Stimulated activated CD4-positive, alpha-beta T cell treated with anti-CD3 and anti-CD28 coated beads, Interleukin-1b, Interleukin-23, amount 100 ng/mL, for 48 hours (primary cell): ENCODE measurements at places on chromosomes 7 and 10.

- DNase-seq: no peak
Measured at GRCh38 chr10:34956756-34957155, 133.4 kb downstream of the CUL2 start.

- no peak for DNase-seq
Measured at GRCh38 chr10:17805330-17805729, 3.8 kb upstream of the MRC1 start.

- no peak for DNase-seq
Measured at GRCh38 chr10:11532306-11532705, 79.1 kb downstream of the USP6NL start.

DNA sequence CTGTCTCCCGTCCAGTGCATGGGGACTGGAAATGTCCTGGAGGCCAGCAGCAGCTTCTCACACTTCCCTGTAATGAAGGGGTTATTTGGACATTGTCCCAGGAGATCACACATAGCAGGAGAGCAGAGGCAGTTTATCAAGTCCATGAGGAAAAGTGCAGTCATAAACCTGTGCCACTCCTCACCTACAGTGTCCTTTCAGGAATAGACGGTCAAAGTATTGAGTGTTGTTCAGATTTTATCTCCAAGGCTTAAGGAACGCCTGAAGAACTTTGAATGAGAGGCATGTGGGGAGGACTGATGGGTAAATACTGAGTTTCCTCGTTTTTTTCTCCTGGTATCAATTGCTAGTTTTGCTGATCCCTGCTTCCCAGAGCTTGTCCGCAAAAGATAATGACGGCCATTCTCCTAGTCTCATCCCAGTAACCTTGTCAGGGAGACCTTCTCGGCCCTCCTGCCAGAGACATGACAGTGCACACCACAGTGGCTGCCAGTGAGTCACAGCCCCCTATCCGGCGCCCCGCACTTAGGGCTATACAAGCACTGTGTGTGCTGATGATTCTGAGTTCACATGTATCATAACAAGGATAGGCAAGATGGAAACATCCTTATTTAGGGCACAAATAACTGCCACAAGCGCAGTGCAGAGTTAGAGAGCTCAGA lies 495.5 kb upstream of the MGMT start:
- DNase-seq: no peak

DNA sequence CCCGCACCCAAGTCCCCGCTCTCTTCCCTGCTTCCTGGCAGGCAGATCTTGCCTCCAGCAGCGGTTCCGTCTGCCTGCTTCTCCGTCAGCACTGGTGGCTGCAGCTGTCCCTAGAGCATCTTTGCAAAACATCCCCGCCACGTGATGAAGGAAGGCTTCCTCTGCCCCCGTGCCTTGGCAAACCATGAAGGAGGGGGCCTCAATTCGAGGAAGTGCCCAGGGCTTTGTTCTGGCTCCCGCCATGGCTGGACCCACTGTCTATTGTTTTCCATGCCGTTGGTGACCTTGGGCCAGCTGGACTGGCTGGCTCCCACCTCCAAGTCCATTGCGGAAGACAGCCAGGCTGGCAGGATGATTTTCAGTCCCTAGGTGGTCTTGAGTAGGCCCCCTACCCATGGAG lies 13.2 kb upstream of the AQP1 start:
- DNase-seq: no peak

- no peak for DNase-seq
Measured at GRCh38 chr10:89371987-89372386, 5.9 kb upstream of the IFIT1B start.

DNA sequence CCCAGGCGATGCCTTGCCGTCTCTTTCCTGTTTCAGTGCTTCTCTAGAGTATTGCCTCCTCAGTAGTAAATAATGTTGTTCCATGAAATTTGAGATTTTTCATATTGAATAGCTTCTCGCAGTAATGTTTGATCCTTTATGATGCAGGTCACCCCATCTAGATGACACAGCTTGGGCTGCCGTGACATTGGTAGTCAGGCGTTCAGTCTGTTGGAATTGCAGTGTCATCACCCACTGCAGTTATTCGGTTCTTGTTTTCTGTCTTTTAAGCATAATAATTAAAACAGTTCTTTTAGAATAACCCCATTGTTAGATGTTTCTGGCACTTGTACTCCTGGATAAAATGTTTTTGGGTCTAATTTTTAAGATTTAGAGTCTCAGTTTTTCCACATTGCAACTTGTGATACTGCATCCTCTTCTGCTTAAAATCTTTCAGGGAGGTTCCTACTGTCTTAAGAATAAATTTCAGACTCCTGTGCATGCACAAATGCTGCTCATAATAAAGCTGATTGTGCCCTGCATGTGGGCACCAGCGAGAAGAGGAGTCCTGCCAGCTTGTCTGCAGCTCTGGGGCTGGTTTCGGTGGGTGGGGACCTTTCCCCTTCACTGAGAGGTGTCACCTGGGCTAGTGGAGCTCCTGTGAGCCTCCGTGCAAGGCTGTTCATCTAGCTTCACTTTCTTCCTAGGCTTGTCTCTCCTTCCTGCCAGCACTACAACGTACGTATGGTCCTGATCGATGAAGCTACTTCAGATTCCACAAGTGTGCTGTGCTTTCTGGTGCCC lies 44.8 kb downstream of the SDK1 start:
- no peak for DNase-seq

- no peak for DNase-seq
Measured at GRCh38 chr10:52542906-52543305, 228.8 kb downstream of the DKK1 start.

DNA sequence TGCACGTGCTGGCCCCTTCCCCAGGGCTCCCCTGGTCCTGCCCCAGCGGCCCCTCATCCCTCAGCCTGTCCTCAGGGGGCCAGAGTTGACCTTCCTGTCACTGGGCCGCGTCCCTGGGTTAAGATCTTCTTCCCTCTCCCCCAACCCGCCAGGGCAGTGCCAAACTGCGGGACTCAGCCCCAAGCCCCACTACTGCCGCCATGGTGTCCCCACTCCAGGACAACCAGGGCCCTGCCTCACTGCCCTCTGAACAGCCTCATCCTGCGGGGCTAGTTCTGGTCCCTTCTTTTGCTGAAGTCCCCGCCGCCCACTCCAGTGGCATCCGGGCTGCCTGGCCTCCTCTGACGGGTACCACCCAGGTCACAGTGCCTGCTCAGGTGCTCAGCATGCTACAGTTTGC lies 37.5 kb downstream of the UNCX start:
- no peak for DNase-seq

- DNase-seq: no peak
Measured at GRCh38 chr7:39265641-39266591, 288.2 kb downstream of the POU6F2 start.

GRCh38 chr7:22860337-22860736 lies 37.7 kb upstream of the TOMM7 start:
- DNase-seq: no peak

- DNase-seq: no peak
Measured at GRCh38 chr10:91104193-91105041, 116.0 kb upstream of the PCGF5 start.

- DNase-seq: no peak
Measured at GRCh38 chr7:22649686-22650085, 77.3 kb upstream of the IL6 start.

DNA sequence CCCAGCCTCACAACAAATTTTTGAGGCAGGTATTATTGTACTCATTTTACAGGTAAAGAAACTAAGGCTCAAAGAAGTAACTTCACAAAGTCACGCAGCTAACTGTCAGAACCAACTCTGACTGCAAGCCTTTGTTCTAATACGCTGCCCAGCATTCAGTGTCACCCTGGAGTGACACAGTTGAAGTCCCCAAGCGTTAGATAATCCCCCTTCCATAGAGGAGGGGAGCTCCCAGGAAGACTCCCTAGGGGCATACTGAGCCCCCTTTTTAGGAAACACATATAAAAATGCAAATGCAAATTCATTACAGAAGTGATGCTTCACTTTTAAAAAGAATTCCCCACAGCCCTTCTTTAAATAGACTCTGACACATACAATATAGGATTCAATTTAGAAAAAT lies 101.0 kb upstream of the MACROH2A2 start:
- no peak for DNase-seq

GRCh38 chr10:45063591-45064231 lies 63.0 kb downstream of the ZNF22 start:
- DNase-seq: no peak

DNA sequence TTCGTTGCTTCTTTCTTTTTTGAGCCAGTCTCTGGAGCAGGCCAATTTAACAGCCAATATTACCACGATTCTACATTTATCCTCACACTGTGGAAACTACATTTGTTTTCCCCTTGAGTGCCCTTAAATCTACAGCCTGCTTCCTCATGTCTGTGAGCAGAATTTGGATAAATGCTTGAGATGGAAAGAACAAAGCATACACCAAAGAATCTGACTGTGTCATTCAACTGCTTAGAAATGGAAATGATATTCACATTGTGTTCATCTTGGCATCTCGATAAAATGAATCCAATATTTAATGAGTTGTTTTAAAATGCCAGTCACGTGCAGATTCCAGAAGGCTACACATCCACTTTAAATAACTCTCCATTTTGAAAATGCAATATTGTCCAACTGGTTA lies 41.0 kb upstream of the GSDME start:
- no peak for DNase-seq

GRCh38 chr10:76138286-76138685 lies 706.9 kb downstream of the LRMDA start:
- DNase-seq: no peak

DNA sequence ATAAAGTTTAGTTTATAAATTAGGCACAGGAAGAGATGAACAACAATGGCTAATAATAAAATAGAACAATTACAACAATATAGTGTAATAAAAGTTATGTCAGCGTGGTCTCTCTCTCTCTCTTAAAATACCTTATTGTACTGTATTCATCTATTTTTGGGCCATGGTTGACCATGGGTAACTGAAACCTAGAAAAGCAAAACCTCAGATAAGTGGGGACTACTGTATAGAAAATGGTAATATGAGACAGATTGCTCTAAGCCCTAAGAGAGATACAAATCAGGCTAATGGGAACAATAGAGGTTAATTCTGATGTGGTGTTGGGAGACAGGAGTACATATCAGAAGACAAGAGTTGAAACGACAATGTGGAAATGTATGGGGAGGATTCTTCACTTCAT lies 86.2 kb downstream of the ZNF365 start:
- DNase-seq: no peak

GRCh38 chr10:76155961-76156360 lies 724.5 kb downstream of the LRMDA start:
- no peak for DNase-seq

- no peak for DNase-seq
Measured at GRCh38 chr10:122213364-122213763, 57.7 kb upstream of the BTBD16 start.

- no peak for DNase-seq
Measured at GRCh38 chr7:12993025-12993424, 305.6 kb downstream of the ARL4A start.

GRCh38 chr10:120421250-120421649 lies 35.8 kb upstream of the PLPP4 start:
- no peak for DNase-seq

GRCh38 chr7:42093349-42093905 lies 143.6 kb downstream of the GLI3 start:
- no peak for DNase-seq

- no peak for DNase-seq
Measured at GRCh38 chr7:139588632-139589031, 65.1 kb downstream of the CLEC2L start.

DNA sequence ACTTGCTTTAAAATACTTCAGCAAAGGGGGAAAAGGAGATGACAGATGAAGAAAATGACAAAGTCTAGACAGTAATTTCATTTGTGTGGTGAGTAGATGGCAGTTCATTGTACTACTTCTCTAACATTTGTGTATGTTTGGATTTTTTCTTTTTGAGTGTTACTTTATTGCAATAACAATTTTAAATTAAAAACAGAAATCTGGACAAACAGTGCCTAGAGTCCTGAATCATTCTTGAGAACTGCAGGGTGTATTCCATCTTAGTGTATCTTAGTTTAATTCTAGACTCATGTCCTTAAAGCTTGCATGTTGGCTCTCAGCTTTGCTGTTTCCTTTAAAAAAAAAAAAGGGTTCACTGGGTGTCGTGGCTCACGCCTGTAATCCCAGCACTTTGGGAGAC lies 31.1 kb downstream of the HOXA1 start:
- no peak for DNase-seq
